ENCODE measurements at places on chromosomes 7 and 10. TPM values are rescaled to one million over a fixed set of nuclear protein-coding genes. Genes with fewer than 3 reads are reported as not detected.

The ZNF273 gene
- 8.4 TPM for total RNA-seq

The NPC1L1 gene
- total RNA-seq, result 0.21 TPM

DNA sequence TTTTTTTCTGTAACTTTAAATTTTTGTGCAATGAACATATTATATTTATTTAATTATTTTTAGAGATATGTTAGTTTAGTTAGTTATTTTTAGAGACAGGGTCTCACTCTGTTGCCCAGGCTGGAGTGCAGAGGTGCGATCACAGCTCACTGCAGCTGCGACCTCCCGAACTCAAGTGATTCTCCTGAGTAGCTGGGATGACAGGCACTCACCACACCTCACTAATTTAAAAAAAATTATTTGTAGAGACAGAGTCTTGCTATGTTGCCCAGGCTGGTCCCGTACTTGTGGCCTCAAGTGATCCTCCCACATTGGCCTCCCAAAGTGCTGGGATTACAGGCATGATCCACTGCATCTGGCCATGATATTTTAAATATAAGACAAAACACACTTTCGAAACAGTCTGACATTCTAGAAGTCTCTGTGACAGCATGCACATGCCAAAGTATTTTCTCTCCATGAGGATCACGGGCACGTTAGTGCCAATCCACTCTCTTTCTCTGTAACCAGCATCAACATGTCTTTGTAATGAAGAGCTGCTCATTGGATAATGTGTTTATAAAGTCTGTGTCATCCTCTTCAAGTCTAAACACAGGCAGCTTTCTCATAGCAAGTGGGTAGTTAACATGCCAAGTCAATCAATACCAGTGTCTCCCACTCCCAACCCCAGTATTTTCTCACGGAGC is 137.4 kb downstream of the GLI3 start:
- no peak for DNase-seq
- no peaks in the 10 kb centered on the region for H3K36me3 ChIP-seq
- no peak overlapping the region for H3K27ac ChIP-seq
- no peaks in the 10 kb centered on the region for H3K27me3 ChIP-seq

GRCh38 chr10:103833731-103834365 is 21.5 kb downstream of the SH3PXD2A start:
- H3K36me3 ChIP-seq, result no peaks in the 10 kb centered on the region
- peaks cover 28% of the 10 kb centered on the region for H3K4me1 ChIP-seq
- no peaks in the 10 kb centered on the region for H3K27me3 ChIP-seq

GRCh38 chr7:28151965-28152364 is 28.6 kb downstream of the JAZF1 start:
- H3K4me1 ChIP-seq, result peaks cover 29% of the 10 kb centered on the region
- no peak overlapping the region for H3K4me3 ChIP-seq
- H3K27ac ChIP-seq, result no peak overlapping the region
- no peak for DNase-seq
- H3K27me3 ChIP-seq, result no peaks in the 10 kb centered on the region
- no peaks in the 10 kb centered on the region for H3K36me3 ChIP-seq

GRCh38 chr10:110992006-110992800 is 72.8 kb downstream of the SHOC2 start:
- H3K4me3 ChIP-seq, result no peak overlapping the region
- H3K27me3 ChIP-seq, result no peaks in the 10 kb centered on the region
- no peak for DNase-seq

DNA sequence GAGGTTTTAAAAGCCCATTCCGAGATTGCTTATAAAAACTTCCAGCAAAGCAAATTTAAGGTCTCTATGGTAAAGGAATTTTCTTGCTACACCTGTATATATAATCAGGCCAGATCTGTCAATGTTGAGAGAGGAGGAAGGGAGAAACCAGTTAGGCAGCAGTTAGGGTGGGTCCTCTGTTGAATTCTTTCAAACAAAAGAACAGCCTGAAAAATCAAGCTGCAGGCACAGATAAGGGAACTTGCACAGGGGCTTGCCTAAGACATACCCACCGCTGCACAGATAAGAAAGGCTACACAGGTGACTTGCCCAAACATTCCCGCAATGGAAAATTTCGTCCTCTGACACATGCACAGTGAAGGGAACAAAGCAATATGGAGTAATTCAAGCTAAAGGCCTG is 59.8 kb upstream of the IMMP2L start:
- no peaks in the 10 kb centered on the region for H3K27me3 ChIP-seq
- H3K27ac ChIP-seq, result no peak overlapping the region
- no peaks in the 10 kb centered on the region for H3K36me3 ChIP-seq

- peaks cover 17% of the 10 kb centered on the region for H3K4me1 ChIP-seq
- H3K36me3 ChIP-seq, result no peaks in the 10 kb centered on the region
- H3K27me3 ChIP-seq, result no peaks in the 10 kb centered on the region
- no peak for DNase-seq
Observed at GRCh38 chr10:12602521-12602920, 253.2 kb downstream of the CAMK1D start.

DNA sequence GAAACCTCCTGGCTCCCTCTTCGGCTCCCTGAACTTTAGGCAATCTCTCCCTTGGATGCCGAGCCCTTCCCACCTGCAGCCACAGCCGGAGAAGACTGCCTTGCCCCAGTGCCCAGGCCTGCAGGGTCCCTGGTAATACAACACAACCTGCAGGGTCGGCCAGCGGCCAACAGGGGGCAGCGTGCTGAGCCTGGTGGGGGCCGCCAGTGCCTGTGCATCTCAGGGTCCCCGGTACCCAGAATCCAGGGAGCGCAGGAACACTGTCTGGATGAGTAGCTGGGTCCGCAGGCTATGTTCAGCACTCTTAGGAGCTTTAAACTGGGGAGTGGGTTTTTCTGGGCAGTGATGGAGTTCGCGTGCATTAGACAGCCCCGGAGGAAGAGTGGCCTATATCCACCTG is 17.5 kb upstream of the C10orf71 start:
- H3K4me3 ChIP-seq, result no peak overlapping the region
- peaks cover 3% of the 10 kb centered on the region for H3K4me1 ChIP-seq
- H3K27ac ChIP-seq, result no peak overlapping the region
- no peak for DNase-seq
- H3K36me3 ChIP-seq, result no peaks in the 10 kb centered on the region

GRCh38 chr10:126198681-126199080 is 189.6 kb downstream of the ADAM12 start:
- no peaks in the 10 kb centered on the region for H3K4me1 ChIP-seq
- no peak overlapping the region for H3K27ac ChIP-seq
- H3K36me3 ChIP-seq, result no peaks in the 10 kb centered on the region
- no peak for DNase-seq
- H3K4me3 ChIP-seq, result no peak overlapping the region
- no peaks in the 10 kb centered on the region for H3K27me3 ChIP-seq

DNA sequence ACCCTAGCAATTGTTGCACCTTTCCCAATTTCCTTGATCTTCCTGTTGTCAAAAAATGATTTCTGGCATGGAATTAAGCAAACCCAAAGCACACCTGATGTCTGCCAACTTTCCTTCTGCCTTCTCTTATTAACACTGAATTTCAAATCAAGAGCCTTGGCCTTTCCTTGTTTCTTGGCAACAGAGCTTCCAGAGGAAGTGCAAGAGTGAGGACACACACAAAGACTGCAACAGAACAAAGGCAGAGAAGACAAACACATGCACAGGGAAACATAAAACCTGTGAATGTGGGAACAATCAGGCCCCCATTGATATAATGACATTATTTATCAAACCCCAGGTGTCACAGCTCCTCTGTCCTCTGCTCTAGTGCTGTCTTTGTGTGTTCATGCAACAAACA is 73.0 kb upstream of the IL6 start:
- peak overlapping the region; percentile 9 for H3K27ac ChIP-seq
- H3K27me3 ChIP-seq, result no peaks in the 10 kb centered on the region
- H3K4me1 ChIP-seq, result no peaks in the 10 kb centered on the region
- no peak overlapping the region for H3K4me3 ChIP-seq
- no peaks in the 10 kb centered on the region for H3K36me3 ChIP-seq
